MCF 10A (cell line): ENCODE measurements at places on chromosomes 12 and 14.

- DNase-seq: no peak
These were observed 337.0 kb upstream of the CLEC14A start for GRCh38 chr14:38592764-38593442.

DNA sequence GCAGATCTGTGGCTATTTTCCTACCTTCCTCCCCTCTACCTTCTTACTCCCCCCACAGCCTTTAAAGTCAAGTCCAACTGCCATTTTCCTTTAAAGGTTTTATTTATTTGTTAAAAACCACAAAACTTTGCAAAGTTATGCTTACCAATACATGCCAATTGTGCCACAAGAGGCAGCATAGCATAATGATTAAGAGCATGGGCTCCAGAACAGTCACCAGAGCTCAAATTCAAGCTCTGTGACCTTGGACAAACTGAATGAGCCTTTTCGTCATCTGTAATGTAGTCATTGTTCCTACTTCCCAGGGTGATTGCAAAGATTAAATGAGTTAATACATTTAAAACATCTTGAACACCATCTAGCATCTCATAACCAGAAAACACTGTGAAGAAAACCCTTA is 13.0 kb upstream of the FMNL3 start:
- no peak for DNase-seq

GRCh38 chr12:129973236-129973961 is 69.6 kb upstream of the TMEM132D start:
- no peak for DNase-seq

DNA sequence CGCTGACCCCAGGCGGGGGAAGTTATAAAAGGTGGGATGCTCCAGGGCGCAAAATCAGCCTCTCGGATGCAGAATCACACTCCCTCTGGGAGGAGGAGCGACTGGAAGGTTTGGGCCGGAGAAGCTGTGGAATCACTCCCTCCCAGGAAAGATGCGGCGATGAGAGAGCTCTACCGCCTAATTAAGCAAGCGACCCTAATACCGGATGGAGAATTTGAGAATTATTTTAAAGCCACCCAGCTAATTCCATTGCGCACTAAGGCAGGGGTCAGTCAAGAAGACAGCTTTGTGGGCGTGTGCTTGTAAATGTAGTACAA is 1.9 kb downstream of the COL2A1 start:
- DNase-seq: no peak

DNA sequence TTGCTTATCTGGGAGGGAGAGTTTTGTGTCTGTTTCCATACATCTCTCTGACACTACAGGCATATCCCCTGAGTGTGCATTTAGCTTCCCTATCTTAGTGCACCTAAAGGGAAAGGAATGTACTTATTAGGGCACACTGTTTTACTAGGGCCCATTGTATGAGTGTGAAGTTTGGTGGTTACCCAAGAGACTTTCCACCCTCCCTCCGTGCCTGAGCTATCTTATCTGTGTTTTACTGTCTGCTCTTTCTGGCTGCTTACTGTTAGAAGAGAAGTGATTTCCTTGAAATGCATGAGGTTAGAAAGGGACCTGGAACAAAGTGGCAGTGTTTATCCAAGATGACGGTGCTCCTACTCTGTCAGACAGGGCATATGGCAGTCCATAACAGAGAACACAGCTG is 8.5 kb upstream of the SVOP start:
- no peak for DNase-seq
